Progenitor cell of endocrine pancreas (in vitro differentiated cells): ENCODE measurements at places on chromosomes 5 and 9.

DNA sequence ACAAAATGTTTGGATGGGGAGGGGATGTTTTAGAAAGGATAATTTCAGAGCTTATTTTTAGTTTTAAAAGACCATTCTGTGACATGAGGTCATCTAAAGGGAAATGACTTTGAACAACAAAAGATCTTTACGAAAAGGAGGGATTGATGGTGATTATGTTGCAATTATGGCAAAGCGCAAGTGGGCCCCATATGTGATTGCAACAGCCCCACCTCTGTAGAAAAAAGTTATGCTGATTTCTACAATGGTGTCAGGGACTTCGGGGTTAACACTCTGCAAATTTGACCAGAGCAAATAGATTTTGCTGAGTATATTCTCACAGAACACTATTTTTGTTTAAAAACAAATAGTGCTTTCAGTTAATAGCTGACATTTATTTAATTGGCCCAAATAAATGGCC is 312.8 kb downstream of the NSG2 start:
- DNase-seq = no peak

GRCh38 chr5:60334281-60334713 is 365.7 kb downstream of the DEPDC1B start:
- no peak for DNase-seq

- DNase-seq = no peak
Observed at GRCh38 chr5:133250527-133250926, 198.7 kb downstream of the HSPA4 start.

GRCh38 chr9:9222730-9223129 is 1390.1 kb downstream of the PTPRD start:
- DNase-seq = no peak

DNA sequence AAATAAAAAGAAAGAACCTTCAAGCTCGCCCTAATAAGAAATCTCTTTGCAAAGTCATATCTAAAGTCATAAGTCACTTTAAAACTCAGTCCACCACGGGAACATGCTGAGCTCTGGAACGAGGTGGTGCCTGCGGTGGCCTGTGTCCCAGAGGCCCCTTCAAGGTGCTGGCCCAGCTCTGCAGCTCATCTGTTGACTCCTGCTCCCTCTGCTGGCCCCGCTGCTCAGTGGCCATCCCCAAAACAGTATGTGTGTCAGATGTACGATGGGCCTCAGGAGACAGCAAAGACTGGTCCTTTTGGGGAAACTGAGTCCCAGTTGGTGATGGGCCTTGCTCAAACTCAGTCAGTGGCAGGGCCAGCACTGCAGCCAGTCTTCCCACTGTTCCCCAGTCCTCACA is 22.8 kb upstream of the FOXB2 start:
- no peak for DNase-seq
